Activated naive CD4-positive, alpha-beta T cell treated with anti-CD3 and anti-CD28 coated beads for 36 hours (primary cell): ENCODE measurements at places on chromosomes 16 and 17. TPM values are rescaled to one million over a fixed set of nuclear protein-coding genes. Genes with fewer than 3 reads are reported as not detected.

SUPT6H gene
- total RNA-seq: 52.1 TPM

GAS2L2 gene
- 0.07 TPM for total RNA-seq

OTOP3 gene
- total RNA-seq: not detected

GUCY2D gene
- total RNA-seq: not detected

UTS2R gene
- not detected for total RNA-seq

SLC9A5 gene
- total RNA-seq: 5.2 TPM

CAPN15 gene
- total RNA-seq: 54.4 TPM

SLC12A3 gene
- not detected for total RNA-seq

CCDC154 gene
- total RNA-seq: 1.8 TPM

CTRB1 gene
- not detected for total RNA-seq

DNA sequence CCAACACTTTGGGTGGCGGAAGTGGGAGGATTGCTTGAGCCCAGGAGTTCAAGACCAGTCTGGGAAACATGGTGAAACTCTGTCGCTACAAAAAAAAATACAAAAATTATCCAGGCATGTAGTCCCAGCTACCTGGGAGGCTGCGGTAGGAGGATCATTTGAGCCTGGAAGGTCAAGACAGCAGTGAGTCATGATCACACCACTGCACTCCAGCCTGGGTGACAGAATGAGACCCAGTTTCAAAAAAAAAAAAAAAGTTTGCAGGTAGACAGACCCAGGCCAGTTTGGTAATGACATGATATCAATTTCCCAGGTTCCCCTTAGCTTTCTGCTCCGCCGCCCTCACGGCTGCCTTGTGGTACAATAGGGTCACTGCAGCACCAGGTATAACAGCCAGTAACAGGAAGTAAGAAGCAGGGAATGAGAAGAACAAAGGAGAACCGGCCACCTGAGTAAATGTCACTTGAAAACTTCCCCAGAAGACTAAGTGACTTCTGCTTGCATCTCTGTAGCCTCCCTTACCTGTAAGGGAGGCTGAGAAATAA lies 201.2 kb upstream of the HSBP1 start:
- DNase-seq: no peak

GRCh38 chr17:58381124-58382035 lies 29.4 kb upstream of the SUPT4H1 start:
- DNase-seq: no peak

- DNase-seq: no peak
Measured at GRCh38 chr16:84459941-84460405, 44.5 kb downstream of the MEAK7 start.

GRCh38 chr16:82735186-82735585 lies 108.4 kb downstream of the CDH13 start:
- DNase-seq: no peak

- no peak for DNase-seq
Measured at GRCh38 chr16:11736903-11737302, 5.8 kb downstream of the TXNDC11 start.

GRCh38 chr17:75228305-75228704 lies 22.8 kb downstream of the NUP85 start:
- no peak for DNase-seq

- no peak for DNase-seq
Measured at GRCh38 chr16:89453501-89454321, 36.6 kb downstream of the ANKRD11 start.

GRCh38 chr16:79754501-79754900 lies 154.0 kb upstream of the MAF start:
- no peak for DNase-seq

GRCh38 chr16:7861891-7862582 lies 529.4 kb downstream of the RBFOX1 start:
- DNase-seq: no peak

- DNase-seq: no peak
Measured at GRCh38 chr16:66923247-66923731, 2.0 kb downstream of the RRAD start.

- DNase-seq: no peak
Measured at GRCh38 chr16:85096921-85097320, 15.4 kb downstream of the CIBAR2 start.

DNA sequence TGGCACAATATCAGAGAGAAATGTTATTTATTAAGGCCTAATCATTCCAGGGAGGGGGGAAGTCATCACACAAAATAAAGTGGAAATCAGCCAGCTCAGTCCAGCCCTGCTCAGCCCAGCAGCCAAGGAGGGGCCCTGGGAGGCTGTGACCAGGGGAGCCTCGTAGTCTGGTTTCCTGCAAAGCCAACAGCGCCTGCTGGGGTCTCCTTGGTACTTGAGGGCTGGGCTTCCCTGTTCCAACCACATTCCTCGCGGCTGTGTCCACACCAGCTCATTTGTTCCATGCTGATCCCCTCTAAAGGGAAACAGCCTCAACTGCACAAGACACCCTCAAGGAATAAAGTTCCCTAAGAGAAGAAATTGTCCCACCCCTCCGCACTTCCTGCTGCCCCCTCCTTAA lies 154.0 kb downstream of the TMEM132E start:
- no peak for DNase-seq

- no peak for DNase-seq
Measured at GRCh38 chr17:53353919-53354351, 468.8 kb upstream of the KIF2B start.

GRCh38 chr17:13931800-13932460 lies 137.4 kb upstream of the COX10 start:
- DNase-seq: no peak

GRCh38 chr16:26951950-26952349 lies 114.8 kb upstream of the C16orf82 start:
- DNase-seq: no peak

DNA sequence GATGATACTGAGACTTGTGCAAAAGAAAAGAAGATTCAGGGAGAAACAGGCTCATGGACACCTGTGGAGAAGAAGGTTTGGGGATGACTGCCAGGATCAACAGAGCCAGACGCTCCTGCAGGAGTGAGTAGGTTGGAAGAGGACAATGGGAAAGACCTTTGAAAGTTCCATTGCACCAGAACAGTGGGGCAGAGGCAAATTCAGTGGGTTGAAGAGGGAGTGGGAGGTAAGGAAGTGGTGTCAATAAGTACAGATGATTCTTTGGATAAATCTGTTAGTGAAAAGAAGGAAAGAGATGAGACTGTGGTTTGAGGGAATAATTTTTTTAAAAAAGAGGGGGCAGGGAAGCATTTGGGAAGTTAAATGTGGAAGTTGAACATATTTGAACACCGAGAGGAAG lies 212.8 kb downstream of the SOX9 start:
- no peak for DNase-seq

GRCh38 chr17:42193969-42194899 lies at the start of gene GHDC:
GHDC (minus strand) TSS chr17:42194494; CDS start chr17:42193581, 913 bp downstream.
- peak; percentile 87 for DNase-seq

GRCh38 chr16:24257958-24258357 lies 1.8 kb downstream of the CACNG3 start:
- DNase-seq: no peak

DNA sequence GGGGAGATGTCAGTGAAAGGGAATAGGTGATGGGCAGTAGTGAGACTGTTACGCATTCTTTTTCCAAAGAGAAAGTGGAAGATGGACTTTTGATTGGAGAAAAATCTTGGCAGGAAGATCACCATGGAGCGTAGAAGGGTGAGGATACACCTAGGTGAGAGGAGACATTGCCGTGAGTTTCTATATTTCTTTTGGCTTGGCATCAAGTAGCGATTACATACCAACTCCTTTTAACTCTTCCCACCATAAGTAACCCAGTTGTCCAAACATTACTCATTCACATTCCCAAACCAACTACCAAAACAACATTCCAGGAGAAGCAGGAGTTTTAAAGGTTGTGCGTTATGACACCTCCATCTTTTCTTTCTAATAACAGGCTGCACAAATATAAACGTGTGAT lies 10.7 kb upstream of the KRT28 start:
- no peak for DNase-seq

- no peak for DNase-seq
Measured at GRCh38 chr16:88064889-88065746, 113.9 kb downstream of the BANP start.

GRCh38 chr16:11326084-11326736 lies 19.0 kb upstream of the RMI2 start:
- no peak for DNase-seq

GRCh38 chr16:50679266-50679665 lies 1.8 kb downstream of the SNX20 start:
- DNase-seq: no peak

- DNase-seq: no peak
Measured at GRCh38 chr16:66069587-66069986, 296.9 kb upstream of the CDH5 start.

GRCh38 chr17:19424934-19425868 lies 14.2 kb downstream of the RNF112 start:
- no peak for DNase-seq

DNA sequence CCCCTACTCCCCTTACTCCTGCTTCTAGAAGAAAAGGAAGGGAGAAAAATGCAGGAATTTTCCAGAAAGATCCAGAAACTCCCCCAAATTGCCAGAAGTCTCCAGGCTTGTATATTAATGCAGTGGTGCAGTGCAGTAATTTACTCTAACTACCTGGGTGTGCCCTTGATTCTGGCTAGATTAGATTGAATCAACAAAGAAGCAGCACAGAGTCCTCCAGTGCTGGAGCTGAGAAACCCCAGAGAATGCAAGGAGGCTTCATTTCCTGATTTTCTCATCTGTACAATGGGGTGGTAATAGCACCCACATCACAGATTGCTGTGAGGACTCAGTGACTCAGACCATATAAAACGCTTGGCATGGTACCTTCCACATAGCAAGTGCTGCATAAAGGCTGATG lies 247.3 kb upstream of the RPL38 start:
- DNase-seq: no peak

GRCh38 chr16:88569985-88570690 lies at the start of gene ZC3H18:
ZC3H18 (plus strand) TSS chr16:88570403; CDS start chr16:88577124, 6,721 bp downstream.
- DNase-seq: peak; percentile 97

DNA sequence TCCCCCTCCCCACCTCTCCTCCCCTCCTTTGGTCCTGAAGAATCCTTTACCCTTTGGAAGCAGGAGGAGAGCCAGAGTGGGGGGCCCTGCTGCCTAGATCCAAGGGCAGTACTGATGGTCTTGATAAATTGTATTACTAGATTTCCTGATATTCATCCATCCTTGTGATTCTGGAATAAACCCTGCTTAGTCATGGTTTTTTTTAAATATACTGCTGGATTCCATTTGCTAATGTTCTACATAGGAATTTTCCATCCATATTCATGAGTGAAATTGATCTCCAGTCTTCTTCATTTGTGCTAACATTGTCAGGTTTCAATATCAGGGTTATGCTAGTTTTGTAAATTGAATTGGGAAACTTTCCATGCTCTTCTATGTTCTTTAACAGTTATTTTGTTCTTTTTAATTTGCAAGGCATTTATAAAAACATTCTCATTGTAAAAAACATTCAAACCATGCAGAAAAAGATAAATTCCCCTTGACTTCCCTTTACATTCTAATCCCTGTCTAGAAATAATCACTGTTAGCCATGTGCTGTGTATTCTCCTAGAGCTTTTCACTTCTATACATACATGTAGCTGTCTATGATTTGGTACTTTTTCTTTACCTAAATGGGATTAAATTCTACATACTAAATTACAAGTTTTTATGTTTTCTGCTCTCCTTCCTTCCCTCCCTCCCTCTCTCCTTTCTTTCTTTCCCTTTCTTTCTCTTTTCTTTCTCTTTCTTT lies 56.7 kb downstream of the CCDC42 start:
- no peak for DNase-seq

DNA sequence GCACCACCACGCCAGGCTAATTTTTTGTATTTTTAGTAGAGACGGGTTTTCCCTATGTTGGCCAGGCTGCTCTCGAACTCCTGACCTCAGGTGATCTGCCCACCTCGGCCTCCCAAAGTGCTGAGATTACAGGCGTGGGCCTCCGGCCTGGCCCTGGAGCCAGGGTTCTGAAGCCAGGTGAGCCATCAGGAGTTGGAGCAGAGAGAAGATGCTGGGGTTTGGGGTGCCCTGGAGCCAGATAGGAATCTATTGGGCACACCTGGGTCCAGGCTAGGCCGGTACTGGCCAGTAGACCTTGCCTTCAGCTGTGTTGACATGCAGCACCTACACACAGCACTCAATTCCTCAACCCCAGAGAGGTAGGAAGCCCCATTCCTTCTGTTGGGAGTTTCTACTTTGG lies 5.4 kb upstream of the CD300A start:
- no peak for DNase-seq

DNA sequence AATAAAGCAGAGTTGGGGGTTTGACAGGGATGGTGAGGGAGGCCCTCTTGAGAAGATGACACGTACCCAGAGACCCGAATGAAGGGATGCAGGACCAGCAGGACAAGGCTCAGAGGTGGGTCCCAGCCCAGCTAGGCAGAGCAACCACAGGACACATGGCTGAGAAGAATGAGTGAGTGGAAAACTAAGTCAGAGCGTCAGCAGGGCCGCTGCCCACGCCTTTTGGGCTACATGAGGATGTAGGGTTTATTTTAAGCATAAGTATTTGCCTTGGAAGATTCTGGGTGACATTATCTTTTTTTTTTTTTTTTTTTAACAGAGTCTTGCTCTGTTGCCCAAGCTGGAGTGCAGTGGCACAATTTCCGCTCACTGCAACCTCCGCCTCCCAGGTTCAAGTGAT lies 176.0 kb downstream of the TMEM132E start:
- no peak for DNase-seq

GRCh38 chr17:54085020-54085419 lies 262.3 kb downstream of the KIF2B start:
- DNase-seq: no peak

DNA sequence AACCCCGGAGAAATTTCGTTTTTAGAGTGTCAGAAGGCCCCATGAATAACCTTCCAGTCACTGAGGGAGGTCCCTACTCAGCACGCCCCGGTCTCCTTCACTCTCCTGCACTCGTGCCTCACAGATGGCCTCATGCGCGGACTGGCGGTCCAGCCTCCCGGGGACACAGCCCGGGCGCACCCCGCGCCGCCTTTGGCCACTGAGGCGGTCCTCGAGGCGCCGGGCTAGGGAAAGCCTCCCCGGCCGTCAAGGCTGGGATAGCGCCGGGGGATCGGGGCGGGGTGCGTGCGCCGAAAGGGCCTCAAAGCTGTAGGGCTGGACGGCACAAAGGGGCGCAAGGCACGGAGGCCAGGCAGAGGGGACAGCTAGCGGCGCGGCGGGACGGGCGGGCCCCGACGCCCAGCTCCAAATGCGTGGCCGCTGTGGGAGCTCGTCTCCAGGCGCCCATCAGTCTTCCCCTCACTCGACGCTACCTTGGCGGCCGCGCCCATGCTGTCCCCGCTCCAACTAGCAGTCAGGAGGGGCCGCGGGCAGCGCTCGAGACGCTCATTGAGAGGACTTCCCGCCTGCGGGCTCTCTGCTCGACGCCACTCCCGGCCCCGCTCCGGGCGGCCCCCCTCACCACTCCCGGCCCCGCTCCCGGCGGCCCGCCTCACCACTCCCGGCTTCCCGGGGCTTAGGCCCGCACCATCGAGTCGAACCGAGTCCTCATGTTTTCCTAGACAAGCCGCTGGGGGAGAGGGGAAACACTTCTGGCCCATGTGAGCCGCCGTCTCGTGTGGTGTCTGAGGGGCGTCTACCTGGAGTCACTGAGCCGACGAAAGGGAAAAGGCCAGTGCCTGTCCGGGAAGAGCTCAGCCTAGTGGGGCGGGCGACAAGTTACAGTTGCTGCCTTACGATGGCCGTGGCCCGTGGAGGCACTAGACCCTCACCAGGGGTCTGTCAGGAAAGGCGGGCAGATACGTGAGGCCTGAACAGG lies at the start of gene USP6:
USP6 (plus strand) TSS at position 360 of the 979 bp plus-strand sequence. CDS start 14,336 bp downstream, outside the sequence.
- no peak for DNase-seq
